ENCODE measurements at places on chromosomes 13 and 19. TPM values are rescaled to one million over a fixed set of nuclear protein-coding genes. Genes with fewer than 3 reads are reported as not detected.
A peak's percentile ranks its signal among the peaks of the same experiment; 100 is the strongest.

GRCh38 chr13:106186366-106187030 lies 349.0 kb downstream of the EFNB2 start:
- no peak for DNase-seq

ZNF528 gene
- 7.8 TPM for total RNA-seq

DNA sequence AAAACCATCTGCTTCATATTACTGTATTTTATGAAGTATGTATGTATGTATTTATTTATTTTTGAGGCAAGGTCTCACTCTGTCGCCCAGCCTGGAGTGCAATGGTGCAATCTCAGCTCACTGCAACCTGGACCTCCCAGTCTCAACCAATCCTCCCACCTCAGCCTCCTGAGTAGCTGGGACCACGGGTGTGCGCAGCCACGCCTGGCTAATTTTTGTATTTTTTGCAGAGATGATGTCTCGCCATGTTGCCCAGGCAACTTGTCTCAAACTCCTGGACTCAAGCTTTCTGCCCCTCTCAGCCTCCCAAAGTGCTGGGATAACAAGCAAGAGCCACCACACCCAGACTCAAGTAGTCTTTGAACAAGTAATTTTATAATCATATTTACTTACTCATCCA lies 5.5 kb downstream of the KATNAL1 start:
- DNase-seq: no peak

GRCh38 chr19:13001502-13002165 lies 6.4 kb downstream of the NFIX start:
- no peak for DNase-seq

DNA sequence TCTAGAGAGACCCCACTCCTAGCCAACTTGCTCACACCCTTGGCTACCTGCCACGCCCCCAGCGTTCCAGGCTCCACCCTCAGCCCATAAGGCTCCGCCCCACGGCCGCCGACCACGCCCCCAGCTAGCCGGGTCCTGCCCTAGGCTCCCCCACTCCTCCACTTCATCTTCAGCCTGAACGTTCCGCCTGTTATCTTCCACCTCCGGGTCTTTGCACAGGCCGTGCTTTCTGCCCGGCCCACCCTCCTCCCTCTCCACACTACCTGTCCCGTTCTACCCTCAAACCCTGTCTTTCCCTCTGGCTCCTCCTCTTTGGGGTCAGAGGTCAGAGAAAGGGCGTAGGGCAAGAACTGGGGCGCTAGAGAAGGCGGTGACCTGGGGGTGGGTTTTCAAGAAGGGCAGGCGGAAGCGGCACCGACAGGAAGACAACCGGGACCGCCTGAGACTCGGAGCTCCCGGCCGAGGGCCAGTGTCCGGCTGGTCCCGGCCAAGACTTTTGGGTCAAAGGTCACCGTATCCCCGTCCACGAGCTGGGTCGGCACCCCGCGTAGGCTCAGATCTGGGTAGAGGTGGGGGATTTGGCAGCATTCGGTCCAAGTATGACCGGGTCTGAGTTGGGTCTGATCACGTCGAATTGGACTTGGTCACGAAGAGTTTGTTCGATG lies 2.2 kb downstream of the PDE4C start:
- DNase-seq: peak; percentile 79

PSG6 gene
- total RNA-seq: not detected

ZNF570 gene
- total RNA-seq: not detected

ATP8A2 gene
- 0.09 TPM for total RNA-seq

GRCh38 chr19:4473011-4473762 lies 1.1 kb downstream of the HDGFL2 start:
- no peak for DNase-seq

DNA sequence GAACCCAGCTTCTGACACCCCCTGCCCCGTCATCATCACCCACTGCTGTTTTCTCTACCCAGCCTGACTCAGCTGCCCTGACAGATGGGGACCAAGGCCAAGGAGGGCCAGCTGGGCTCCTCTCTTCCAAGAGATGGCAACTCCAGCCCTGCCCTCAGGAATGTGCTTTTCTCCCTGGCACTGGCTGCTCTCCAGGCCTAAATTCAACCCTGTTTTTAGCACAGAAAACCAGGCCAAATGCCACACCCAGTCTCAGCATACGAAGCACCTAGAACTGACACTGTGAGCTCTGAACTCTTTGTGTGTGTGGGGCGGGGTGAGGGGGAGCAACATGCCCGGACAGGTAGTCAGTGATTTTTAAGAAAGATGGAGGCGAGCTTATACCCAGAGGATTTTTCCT lies 23.4 kb upstream of the IGFL1 start:
- DNase-seq: no peak

DNA sequence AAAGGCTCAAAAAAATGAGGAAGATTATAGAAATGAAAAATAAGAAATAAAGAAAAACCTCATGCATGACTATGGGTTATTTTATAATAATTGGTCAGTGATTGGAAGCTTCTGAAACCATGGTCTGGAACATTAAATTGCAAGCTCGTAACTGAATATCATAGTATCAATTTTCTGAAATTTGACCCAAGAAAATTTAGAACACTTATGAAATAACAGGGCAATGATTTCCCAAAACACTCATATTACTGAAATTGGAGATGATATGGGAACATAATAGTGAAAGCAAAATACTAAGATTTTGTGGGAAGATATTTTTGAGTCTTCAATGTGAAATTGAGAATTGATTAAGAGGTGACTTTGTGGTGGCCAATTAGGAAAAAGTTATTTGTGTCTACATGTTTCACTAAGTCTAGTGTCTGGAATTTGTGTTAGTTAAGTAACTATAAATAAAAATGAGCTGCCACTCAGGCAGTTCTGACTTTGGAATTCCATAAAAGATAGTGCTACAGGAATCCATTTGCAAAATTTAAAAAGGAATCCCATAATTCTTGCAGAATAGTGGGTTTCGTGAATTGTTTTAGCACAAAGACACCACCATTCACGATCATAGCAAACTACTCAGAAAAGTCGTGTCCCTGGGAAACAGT lies 603.0 kb downstream of the LMO7 start:
- no peak for DNase-seq

- peak; percentile 81 for DNase-seq
These were observed at the start of gene ZNF763 for GRCh38 chr19:11964858-11965645. Gene ZNF763, plus strand, starts transcription at chr19:11965040. Its CDS starts 169 bp downstream, at chr19:11965209.

GRCh38 chr13:52780611-52781010 lies 41.0 kb upstream of the CNMD start:
- DNase-seq: no peak

DNA sequence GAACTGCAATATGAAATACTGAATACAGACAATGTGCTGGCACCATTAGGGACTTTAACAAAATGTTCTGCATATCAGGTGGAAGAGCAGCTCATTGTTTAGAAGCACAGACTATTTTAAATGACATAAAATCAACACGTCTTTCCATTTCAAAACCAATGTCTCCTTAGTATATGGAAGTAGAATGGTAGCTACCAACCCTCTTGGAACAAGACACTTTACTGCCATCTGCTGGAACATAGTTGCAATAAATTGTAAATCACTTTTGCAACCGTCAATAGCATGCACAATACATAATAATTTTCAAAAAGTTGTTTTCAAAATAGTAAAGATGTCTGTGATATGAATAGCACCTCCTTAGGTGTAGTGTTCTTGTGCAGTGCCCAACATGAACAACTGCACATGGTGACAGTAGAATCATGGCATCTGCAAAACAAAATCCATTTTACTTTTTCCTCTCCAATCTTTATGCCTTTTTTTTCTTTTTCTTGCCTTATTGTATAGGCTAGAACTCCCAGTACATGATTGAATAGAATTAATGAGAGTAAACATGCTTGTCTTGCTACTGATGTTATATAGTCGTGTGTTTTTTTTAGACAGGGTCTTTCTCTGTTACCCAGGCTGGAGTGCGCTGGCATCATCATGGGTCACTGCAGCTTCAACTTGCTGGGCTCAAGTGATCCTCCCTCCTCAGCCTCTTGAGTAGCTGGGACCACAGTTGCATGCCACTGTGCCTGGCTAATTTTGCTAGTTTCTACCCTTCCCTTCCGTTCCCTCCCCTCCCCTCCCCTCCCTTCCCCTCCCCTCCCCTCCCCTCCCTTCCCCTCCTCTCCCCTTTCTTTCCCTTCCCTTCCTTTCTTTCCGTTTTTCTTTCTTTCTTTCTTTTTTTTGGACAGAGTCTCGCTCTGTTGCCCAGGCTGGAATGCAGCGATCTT lies 7.8 kb upstream of the LYPD5 start:
- peak; percentile 33 for DNase-seq

TMEM38A gene
- 3.8 TPM for total RNA-seq

GRCh38 chr19:50975766-50976165 lies 6.4 kb upstream of the KLK6 start:
- DNase-seq: peak; percentile 86

DNA sequence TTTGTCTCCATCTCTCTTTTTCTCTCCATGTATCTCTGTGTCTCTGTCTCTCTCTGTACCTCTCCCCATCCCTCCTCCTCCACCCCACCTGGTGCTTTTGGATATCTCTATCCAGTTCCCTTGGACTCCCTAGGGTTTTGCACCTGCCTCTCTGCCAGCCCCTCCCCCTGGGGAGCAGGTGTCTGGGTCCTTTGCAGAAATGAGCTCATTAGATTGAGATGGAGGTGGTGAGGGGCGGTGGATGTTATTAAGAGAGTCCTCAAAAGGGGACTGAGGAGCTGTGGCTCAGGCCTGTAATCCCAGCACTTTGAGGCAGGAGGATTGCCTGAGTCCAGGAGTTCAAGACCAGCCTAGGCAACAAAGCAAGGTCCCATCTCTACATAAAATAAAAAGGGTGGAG lies 2.1 kb downstream of the KCNN4 start:
- DNase-seq: no peak

DNA sequence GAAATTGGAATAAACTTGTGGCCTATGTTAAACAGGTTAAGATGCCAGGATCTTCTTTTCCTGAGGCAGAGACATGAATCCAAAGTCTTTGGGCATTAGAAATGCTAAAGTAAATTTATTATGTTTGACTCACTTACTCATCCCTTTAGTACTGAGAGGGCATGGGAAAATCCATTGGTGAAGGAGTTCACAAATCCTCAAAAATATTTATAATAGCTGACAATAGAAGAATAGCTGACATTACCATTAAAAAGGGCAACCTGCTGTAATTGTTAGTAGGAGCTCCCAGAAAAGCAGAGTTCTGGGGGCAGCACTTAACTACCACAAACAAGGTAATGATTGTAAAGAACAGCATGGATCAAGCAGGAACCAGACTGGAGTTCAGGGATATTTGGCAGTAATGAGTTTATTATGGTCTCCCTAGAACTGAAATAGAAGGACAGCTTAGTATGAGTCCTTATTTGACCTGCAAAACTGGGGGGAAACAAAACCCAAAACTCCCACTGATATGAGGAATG lies 285.8 kb upstream of the KLHL1 start:
- DNase-seq: no peak

CACNG7 gene
- total RNA-seq: not detected

DNA sequence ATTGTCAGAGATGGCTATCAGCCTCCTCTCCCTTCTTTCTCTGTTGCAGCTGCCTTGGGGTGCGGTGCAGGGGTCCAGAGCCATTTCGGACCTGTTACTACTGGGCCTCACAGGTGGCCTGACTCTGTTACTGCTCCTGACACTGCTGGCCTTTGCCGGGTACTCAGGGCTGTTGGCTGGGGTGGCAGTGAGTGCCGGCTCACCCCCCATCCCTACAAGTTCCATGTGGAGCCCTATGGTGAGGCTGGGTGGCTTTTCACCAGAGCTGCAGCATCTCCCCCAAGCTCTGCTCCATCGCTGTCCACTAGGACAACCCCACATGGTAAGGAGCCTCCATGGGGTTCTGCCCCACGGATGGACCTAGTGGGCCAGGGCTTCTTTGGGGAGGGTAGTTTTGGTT lies 13.7 kb upstream of the ZNF492 start:
- no peak for DNase-seq

DNA sequence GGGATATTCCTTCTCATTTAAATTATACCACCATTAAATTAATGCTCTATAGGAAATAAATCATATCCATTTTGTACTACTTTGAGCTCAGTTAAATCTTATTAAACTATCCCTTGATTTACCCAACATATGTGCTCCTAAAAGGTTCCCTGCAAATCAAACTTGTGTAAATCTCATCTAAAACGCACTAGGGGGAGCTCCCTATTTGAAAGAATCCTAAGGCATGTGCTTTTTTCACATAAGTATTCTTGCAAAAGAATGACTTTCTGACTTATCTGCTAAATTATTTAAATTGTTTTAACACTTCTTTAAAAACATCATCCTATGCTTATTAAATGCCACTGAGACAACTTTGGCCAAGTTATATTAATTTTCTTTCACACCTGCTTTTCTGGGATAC lies 7.9 kb downstream of the INTS6 start:
- no peak for DNase-seq

DMWD gene
- total RNA-seq: 76.3 TPM

DNA sequence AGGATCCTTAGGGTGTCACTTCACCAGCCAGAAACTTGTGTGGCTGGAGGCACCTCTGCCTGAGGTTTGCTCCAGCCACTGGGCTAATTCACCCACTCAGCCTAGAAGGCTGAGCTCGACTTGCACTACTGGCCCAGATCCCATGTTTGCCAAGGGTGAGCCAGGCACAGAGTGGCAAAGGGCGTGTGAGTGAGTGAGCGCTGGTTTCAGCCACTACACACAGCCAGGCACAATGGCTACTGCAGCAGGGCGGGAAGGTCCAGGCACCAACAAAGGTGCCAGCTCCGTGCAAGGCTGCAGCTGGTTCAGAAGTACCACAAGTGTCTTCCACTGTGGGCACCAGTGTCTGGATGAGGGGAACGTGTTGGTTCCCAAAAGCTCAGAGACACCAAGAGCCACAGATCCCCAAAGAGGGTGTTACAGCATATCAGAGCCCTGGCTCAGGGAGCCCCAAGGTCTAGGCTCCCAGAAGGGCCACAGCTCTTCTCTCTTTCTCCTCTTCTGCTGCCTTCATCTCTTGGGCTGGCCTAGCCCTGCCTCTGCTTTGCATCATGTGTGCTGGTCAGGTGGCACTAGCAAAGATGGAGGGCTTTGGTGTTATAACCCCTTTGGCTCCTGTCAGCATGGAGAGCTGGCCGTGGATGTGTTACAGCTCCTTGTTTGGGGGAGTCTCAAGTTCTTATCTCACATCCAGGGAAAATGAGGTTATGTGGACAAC lies 736.3 kb upstream of the KLHL1 start:
- no peak for DNase-seq

CCDC159 gene
- total RNA-seq: 13.9 TPM

GRCh38 chr13:97945342-97945741 lies 8.1 kb upstream of the IPO5 start:
- no peak for DNase-seq

GRCh38 chr13:48429886-48430285 lies 17.0 kb upstream of the LPAR6 start:
- no peak for DNase-seq

GRCh38 chr13:69373747-69374425 lies 733.7 kb upstream of the ATXN8OS start:
- DNase-seq: no peak

DNA sequence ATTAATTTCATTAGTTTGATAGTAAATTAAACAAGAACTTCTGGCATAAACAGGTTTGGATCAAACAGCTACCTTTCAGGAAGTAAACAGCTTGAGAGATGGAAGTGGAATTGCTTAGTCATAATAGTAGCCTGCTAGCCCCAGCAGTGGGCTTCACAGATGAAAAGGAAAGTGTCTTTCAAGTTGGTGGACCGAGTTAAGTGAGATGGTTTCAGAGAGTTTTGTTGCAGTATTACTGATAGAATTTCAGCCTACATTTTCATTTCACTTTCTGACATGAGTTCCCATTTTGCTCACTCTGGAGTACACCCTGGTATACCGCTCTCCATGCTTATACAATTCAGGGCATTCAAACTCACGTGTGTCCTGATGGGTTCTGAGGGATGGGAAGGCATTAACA lies 2.0 kb upstream of the PTOV1 start:
- DNase-seq: no peak

All from Caco-2 (cell line).